ENCODE measurements at places on chromosomes 1 and 21. TPM values are rescaled to one million over a fixed set of nuclear protein-coding genes. Genes with fewer than 3 reads are reported as not detected.

FOXD3 gene
- total RNA-seq, result not detected

ERICH3 gene
- total RNA-seq, result not detected

WDR64 gene
- total RNA-seq, result not detected

ARHGEF16 gene
- 0.21 TPM for total RNA-seq

CFAP126 gene
- total RNA-seq, result not detected

FOXO6 gene
- 0.21 TPM for total RNA-seq

SERTAD4 gene
- not detected for total RNA-seq

GSTM4 gene
- 1.8 TPM for total RNA-seq

SLC45A3 gene
- 0.19 TPM for total RNA-seq

CEP170 gene
- total RNA-seq, result 35.2 TPM

USH2A gene
- not detected for total RNA-seq

RPTN gene
- not detected for total RNA-seq
